Left cardiac atrium (tissue), 4 donors: ENCODE measurements at places on chromosomes 16 and 17. TPM values are rescaled to one million over a fixed set of nuclear protein-coding genes. Genes with fewer than 3 reads are reported as not detected.

GRCh38 chr17:63042256-63042812 lies 76.3 kb downstream of the TANC2 start:
- DNase-seq, result no peak

GRCh38 chr17:8320990-8321389 lies 10.9 kb downstream of the ARHGEF15 start:
- no peak for DNase-seq

GRCh38 chr17:46097497-46097896 lies 95.7 kb downstream of the KANSL1 start:
- no peak for DNase-seq

PLA2G10 gene
- total RNA-seq, result not detected

NPIPB6 gene
- total RNA-seq, result 1.4 TPM

TVP23A gene
- 1.3 TPM for total RNA-seq

NUPR1 gene
- 49.3 TPM for total RNA-seq
